ENCODE measurements at places on chromosomes 13 and 19.

- DNase-seq, result peak; percentile 63
Measured at GRCh38 chr13:24997367-24997967, 98.5 kb upstream of the PABPC3 start.

DNA sequence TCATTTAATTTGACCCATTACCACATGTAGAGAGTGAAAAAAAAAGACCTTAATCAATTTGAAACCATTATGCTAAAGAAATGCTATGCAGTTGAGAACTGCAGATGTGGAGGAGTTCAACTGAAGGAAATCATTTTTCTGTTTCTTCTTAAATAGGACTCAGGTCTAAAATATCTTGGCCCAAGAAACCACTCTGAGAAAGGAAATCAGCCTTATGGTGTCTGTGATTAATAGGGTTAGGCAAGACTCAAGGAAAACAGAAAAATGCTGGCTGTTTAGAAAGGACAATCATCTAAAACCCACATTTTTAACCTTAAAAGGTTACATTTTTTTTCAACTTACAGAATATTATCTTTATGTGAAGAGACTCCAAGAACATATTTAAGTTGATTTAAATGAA lies 1.9 kb upstream of the SLITRK1 start:
- DNase-seq, result no peak

DNA sequence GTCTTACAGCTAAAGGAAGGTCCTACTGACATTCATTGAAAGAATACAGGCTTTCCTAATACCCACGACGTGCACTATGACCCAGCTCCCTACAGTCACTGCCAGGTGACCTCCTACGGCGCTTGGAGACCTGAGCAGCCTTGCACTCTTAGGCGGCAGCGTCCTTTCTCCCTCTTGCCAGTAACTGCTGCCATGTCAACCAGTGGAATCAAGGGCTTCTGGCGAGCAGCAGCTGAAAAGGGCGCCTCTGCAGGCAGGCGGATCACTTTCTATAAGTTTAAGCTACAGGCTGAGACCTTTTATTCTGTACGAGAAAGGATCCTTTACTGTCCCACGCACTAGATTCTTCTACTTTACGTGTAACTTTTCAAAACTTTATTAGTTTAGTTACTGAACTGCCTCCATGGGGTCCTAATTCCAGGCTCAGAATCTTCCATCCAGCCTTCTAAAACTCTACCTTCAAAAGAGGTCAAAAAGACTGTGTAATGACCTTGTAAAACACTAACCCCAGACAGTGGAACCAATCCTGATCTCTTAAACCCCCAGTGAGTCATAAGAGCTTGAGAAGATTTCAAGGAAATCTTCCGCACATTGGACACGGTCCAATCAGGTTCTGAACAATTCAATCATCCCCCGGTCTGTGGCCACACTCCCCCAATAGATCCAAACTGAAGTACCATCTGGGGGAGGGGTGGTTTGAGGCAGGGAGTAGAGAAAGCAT lies 1.9 kb downstream of the KCTD12 start:
- peak; percentile 64 for DNase-seq

- DNase-seq, result peak; percentile 34
Measured at GRCh38 chr19:45110851-45111266, 17.9 kb downstream of the PPP1R37 start.

DNA sequence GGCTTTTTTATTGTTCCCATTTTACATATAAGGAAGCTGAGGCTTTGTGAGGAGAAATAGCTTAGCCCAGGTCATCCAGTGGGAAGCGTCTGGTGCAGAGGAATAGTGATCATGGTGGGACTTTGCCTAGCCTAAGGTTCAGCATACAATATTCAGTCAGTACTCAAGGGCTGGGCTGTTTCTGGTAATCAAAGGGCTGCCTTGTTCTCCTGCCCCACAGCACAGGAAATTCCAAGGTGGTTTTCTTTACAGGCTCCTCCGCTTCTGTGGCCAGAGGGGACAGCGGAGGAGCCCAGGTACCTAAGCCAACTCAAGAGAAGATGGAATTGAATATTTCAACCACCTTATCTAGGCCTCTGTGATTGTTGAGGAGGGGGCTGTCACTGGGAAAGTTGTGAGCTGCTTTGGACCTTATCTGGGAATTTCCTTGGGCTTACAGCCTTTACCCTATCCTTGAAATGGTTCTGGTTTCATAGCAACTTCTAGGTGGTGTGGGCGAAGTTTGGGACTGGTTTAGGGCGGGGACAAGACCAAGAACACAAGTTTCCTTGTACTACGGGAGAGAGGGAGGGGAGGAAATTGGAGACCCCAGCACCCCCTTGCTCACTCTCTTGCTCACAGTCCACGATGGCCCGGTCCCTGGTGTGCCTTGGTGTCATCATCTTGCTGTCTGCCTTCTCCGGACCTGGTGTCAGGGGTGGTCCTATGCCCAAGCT lies at the start of gene MIA:
TSS of gene MIA (plus strand) at position 606 of the 716 bp plus-strand sequence. CDS start at position 628, 22 bp downstream.
- no peak for DNase-seq

- no peak for DNase-seq
Measured at GRCh38 chr13:112346173-112346898, 29.8 kb upstream of the SPACA7 start.
